ENCODE measurements at places on chromosomes 13 and 19.

DNA sequence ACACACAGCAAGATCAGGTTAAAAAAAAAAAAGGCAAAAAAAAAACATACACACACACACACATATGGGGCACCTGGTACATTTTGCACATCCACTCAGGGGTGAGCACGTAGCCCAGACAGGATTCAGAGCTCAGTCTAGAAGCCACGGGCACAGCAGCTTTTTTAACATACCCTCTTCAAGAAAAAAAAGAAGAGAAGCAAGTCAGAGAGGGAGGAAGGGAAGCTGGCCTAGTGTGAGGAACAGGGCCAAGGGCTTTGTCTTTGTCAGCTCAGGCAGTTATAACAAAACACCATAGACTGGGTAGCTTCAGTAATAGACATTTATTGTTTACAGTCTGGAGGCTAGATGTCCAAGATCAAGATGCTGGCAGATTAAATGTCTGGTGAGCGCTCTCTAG, 2.3 kb upstream of the TPM4 start:
- DNase-seq, result no peak

GRCh38 chr19:21323000-21323399, 6.2 kb downstream of the ZNF708 start:
- DNase-seq, result no peak

DNA sequence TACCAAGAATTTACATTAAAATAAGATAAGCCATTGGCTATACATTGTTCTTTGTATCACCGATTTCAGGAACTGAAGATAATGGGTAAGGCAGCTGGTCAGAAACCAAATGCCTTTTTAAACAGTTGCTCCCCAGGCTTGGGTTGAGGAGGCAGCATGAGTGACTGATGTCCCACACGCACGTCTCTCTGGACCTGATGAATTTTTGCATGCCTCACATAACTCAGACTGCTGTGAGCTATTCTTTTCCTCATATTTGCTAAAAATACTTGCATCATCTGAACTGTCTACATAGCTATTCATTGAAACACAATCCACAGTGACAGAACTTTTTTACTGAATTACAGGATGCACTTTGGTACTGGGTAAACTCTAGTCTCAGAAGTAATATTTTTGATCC, 123.6 kb upstream of the MAB21L1 start:
- no peak for DNase-seq

DNA sequence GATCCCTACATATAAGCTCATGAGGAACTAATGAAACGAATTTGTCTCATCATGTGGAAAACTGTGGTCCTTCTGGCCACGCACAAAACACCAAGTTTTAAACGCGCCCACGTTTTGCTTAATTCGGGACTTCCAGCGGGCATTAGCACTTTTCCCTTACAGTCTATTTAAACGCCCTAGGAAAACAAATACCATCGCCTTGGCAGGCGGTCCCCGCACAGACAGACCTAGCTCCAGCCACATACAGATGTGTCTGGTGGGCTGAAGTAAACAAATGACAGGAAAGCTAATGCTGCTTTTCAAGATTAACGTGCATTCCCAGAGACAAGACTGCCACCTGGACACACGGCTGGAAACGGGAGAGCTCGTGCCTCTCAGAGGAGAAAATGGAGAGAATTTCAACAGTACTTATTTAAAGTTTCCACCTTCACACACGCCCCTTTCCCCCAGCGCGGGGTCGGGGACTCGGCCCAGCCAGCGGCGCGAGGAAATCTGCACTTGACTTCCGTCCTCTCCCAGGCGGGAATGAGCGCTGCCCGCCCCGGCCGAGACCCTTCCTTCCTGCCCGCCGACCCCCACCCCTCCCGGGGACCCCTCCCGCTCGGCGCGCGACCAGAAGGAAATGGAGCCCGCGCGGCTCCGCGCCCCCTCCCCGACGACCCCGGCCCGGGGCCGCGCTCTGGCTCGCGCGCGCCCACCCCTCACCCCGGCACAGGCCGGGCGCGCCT, 931 bp downstream of the USP12 start:
- no peak for DNase-seq

- no peak for DNase-seq
Measured at GRCh38 chr13:46340631-46341111, 46.4 kb downstream of the RUBCNL start.

GRCh38 chr13:103952183-103952582, 886.0 kb upstream of the SLC10A2 start:
- DNase-seq, result no peak
